ENCODE measurements at places on chromosomes 16 and 17.

- DNase-seq: no peak
These were observed 324.5 kb downstream of the SOX9 start for GRCh38 chr17:72445055-72445991.

DNA sequence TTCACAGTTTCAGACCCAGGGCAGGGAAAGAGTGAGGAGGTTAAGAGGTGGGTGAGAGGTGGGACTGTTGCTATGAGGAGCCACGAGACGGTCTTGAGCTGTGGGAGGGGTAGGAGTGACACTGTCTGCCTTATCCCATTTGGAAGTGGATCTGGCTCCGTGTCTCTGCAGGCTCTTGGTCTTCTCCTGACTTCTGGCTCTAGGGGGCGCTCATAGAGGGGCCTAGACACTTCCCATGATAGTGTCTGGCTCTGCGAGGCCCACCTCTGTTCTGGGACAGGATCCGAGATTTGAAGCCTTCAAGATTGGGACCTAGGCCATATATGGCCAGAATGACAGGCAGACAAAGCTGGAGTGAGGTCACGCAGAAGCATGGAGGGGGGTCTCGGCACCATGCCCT lies 204.5 kb downstream of the GSG1L start:
- DNase-seq: no peak

DNA sequence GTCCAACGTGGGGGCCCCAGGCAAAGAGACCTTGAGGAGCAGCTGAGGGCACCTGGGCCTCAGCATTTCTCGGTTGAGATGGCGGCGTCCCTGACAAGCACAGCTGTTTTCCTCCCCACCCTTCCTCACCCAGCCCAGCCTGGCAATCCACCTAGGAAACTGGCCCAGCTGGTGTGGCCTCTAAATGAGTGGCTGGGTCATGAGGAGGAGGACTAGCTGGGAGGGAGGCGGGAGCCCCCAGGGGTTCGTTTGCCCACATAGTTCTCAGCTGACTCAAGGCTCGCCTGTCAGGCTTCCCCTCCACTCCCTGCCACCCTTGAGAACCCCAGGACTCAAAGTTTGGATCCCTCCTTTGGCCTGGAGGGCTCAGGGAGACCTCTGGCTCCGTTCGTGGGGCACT lies 5.9 kb downstream of the RNF222 start:
- DNase-seq: no peak

DNA sequence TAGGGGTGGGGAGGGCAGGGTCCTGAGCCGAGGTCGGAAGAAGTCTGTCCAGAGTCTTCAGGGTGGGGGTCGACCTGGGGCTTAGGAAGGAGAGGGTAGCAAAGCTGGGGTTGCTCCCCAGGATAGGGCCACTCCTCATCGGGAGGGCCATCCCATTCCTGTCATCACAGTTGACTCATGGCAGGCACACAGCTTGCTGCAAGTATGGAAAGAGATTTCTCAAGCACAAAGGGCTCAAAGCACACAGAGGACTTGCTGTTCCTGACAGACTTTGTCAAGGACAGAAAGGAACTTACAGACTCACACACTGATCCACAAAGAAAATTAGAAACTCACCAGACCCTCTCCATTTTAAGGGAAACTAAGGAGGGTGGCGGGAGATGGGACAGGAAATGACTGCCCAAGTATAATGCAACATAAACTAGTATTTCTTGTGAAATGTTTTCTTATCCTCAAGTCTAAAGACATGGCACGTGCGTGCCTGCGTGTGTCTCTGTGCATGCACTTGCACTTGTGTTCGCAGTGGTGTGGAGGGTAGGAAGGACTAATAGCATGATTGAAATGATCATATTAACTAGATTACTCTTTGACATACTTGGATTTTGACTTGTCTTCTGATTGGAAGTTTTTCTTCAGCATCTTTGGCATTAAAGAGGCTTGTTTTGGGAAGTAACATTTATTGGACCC lies 2.4 kb downstream of the AOC2 start:
- DNase-seq: no peak

- DNase-seq: no peak
These were observed 228.8 kb upstream of the EEF2KMT start for GRCh38 chr16:5326395-5326794.

- DNase-seq: no peak
These were observed 75.4 kb downstream of the ARHGAP17 start for GRCh38 chr16:24939738-24940137.

- DNase-seq: no peak
These were observed 62.7 kb downstream of the TEX2 start for GRCh38 chr17:64200080-64201032.

DNA sequence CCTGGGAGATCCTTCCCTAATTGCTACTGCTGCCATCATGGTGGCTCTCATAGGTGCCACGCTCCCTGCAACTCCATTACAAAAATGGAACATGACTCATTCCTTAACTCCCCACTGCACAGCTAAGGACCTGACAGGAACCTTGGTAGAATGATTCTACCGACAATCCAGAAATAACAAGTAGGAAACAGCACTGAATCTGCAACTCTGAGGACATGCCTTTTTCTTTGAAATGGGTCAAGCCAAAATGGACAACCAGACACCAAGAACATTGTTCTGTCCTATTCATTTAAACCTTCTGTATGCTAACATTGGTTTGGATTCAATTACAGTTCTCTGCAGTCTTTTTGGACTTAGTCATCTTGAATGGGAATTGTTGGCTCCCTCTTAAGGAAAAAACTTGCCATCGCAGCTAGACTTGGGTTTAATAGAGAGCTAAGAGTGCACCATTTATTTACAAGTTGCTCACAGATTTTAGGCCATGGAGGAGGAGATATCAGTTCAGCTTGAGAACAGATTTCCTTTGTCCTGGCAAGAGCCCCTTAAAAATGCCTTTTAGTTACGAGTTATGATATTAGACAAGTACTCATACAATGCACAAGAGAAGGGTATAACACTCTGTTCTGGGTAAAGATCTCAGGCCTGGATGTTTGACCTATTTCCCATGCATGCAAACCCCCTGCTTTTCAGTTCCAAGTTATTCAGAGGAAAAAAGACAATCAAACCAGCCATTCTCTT lies 20.9 kb upstream of the NSRP1 start:
- no peak for DNase-seq

DNA sequence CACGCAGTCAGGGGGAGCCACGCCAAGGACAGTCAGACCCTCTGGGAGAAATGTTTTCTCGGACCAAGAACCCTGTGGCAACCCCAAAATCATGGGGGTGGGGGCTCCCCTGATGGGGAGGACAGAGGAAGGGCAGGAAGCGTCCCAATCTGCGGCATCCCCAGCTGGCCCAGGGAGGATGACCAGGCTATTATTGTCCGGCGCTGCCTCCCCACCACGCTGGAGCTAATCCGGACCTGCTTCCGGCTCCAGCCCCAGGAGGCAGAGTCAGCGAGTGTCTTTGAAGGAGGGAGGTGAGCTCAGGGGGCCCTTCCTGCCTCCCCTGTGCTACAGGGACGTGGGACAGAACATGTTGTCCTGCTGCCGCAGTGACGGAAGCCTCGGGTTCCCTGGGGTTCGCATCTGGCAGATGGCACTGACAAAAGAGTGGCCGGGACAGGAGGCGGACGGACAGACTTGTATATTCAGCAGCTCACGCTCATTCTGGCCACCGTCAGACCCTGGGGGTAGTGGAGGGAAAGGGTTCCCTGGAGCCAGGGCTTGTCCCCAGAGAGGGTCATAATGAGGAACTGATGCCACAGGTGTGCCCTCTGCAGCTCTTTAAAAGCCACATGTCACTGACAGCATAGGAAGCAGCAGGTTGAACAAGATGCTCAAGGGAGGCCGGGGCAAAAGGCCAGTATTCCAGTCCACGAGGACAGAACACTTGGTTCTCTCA lies 54.3 kb upstream of the CDC42EP4 start:
- no peak for DNase-seq

GRCh38 chr16:31870809-31871208 lies 2.8 kb upstream of the ZNF267 start:
- DNase-seq: no peak

DNA sequence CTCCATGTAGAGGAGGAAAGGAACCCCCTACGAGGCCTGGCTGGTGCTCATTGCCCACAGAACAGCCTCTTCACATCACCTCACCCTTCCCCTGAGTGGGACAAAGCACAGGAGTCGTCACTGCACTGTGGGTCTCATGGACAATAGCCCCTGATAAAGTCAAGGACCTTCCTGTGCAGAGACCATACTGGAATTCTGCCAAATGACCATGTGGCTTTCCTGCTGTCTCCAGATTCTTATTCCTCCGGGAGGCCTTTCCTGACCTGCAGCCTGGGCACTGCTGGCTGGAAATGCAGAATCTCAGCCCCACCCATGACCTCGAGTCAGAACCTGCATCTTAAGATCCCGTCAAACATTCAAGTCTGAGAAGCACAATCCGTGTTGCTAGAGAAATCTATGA lies 60.5 kb upstream of the ERN1 start:
- DNase-seq: no peak

DNA sequence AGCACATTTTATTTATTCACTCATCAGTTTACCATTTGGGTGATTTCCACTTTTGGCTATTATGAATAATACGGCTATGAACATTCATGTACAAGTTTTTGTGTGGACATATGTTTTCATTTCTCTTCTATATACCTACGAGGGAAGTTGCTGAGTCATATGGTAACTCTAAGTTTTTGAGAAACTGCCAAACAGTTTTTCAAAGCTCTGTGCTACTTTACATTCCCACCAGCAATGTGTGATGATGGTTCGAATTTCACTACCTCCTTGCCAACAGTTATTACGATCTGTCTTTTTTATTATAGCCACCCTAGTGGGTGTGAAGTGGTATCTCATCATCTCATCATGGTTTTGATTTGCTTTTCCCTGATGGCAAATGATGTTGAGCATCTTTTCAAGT lies 63.7 kb upstream of the MRTFB start:
- DNase-seq: no peak

DNA sequence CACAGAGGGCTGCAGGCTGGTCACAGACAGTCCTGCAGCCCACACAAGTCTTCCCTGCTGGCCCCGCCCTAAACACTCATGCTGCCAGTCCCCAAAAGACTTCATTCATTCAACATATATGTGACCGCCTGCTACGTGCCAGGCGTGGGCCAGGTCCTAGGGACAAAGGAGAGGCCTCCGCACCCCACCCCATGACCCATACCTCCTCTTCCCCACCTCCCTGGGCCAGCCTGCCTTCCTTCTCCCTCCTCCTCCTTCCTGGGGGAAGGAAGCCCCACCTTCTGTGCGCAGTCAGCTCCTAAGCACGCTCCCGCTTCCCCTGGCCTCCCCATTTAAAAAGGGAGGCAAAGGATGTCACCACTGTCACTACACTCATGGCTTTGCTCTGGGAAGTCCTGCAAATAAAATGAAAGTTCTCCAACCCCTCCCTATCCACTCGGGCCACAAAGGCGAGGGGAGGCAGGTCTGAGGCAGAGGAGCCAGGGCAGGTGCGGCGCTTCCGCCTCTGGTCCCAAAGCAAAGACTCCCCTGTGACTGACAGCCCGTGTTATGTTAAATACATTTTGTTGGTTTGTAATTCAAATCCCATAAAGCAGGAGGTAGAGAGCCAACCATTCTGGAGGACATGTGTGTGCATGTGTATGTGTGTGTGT lies 9.0 kb downstream of the DNAAF8 start:
- DNase-seq: no peak

- DNase-seq: no peak
These were observed 68.5 kb upstream of the CDH5 start for GRCh38 chr16:66298006-66298405.

DNA sequence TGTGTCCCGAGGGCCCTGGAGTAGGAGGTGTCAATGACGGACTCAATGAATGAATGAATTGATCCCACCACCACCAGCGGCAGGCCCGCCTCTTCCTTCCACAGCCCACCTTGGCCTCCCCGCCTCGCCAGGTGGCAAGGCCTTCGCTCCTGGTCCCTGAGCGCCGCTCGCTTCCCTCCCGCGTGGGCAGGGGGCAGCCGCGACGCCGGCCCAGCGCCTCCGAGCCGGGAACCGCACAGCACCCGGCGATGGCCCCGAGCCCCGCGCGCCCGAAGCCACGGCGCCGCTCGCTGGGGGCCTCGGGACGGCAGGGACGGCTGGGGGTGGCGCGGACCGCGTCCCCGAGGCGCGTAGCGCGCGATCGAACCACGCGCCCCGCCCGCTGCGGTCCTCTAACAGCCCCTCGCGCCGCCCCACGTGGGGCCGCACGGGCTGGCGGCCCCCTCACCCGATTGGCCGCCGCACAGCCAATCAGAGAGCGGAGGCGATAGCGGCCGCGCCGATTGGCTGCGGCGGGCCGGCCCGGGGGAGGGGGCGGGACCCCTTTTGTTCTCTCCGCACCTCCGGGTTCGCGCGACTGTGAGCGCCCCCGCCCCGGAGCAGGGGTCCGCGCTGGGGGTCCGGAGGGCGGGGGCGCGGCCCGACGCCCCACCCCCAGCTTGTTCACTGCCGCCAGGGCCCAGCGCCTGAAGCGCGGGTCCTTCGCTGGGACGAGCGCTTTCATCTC lies 31.4 kb downstream of the ACTG1 start:
- DNase-seq: peak; percentile 42

DNA sequence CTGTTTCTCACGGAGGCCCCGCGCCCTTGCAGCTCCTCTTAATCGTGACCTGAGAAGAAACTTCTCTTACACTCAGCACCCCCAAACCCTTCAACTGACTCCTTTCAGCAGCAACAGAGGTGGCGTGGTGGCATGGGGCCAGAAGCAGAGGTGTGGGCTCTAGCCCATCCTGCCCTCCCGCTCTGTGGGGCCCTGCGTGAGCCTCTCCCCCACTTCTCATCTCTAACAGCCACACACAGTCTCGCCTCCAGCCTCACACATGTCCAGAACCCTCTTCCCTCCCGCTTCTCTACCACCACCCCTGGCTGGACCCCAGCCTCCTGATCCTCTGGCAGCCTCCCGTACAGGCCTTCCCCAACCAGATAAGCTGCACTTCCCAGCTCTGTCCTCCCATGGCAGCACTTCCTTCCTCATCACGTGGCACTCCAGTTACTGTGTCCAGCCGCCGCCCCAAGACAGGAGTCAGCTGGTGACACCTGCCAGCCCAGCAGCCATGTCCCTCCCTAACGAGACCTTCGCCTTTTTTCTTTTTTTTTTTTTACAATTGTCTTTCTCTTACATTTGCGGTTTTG lies 30.5 kb downstream of the NSMCE1 start:
- DNase-seq: no peak

DNA sequence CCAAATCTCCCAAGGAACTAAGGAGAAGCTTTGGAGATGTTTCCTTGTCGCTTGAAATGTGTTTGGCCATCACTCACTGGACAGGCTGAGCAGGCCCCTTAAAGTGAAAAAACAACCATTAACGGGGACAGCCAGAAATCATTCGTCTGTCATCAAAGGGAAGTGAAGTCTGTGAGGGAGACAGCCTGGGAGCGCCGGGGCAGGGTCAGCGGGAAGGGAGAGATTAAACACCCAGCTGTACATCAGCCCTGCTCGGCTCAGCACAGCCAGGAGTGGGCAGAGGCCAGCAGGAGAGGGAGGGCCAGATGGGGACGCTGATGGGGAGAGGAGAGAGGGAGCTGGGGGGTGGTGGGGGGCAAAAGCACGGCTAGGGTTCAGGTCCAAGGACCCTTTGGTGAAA lies 105.1 kb downstream of the SDK2 start:
- no peak for DNase-seq

DNA sequence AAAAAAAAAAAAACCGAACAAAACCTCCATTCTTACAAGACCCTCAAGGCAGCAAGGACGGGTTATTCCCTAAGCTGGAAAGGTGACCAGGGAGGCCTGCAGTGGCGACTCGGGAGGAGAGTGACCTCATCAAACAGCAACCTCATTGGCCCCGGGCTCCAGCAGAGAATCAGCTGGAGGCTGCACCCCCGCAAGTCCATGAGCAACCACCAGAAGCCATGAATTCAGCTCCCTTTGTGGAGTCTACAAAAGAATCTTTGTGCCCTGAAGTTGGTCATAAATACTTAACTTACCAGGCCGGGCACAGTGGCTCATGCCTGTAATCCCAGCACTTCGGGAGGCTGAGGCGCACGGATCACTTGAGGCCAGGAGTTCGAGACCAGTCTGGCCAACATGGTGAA lies 80.9 kb upstream of the CREBBP start:
- DNase-seq: no peak

Data from T-helper 22 cell (primary cell).